ENCODE measurements at places on chromosomes 11 and 22.

DNA sequence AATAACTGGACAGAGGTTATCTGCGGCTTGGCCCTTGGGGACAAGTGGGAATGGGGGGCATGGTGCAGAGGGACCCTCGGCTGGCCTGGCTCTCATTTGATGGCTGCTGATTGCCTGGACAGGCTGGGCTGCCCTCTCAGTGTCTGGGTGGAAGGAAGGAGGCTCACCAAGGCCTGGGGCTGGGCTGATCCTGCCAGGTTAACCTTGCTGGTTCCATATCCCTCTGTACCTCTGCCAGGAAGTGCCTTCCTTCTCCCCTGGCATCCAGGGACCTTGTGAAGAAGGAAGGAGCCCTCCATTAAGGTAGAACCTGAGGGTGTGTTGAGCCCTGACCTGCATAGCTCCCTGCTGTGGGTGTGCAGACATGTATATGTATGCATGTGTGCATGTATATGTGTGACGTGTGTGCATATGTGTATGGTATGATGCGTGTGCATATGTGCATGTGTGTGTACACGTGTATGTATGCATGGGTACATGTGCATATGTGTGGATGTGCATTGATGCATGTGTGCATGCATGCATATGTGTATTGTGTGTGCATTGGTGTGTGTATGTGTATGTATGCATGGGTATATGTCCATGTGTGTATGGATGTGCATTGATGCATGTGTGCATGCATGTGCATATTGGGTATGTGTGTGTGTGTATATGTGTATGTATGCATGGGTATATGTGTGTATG, 433.9 kb downstream of the TBC1D22A start:
- no peak for DNase-seq

GRCh38 chr11:116840224-116840745, 2.9 kb upstream of the APOA1 start:
- DNase-seq: peak; percentile 8

- peak; percentile 60 for DNase-seq
Measured at GRCh38 chr11:44927174-44927661, 23.5 kb downstream of the TP53I11 start.

GRCh38 chr11:113454455-113454854, 20.7 kb downstream of the DRD2 start:
- DNase-seq: no peak

Measured in CD4-positive, alpha-beta T cell treated with Interleukin-2 at 100 ng/mL for 4 hours (primary cell).